ENCODE measurements at places on chromosomes 7 and 10.

DNA sequence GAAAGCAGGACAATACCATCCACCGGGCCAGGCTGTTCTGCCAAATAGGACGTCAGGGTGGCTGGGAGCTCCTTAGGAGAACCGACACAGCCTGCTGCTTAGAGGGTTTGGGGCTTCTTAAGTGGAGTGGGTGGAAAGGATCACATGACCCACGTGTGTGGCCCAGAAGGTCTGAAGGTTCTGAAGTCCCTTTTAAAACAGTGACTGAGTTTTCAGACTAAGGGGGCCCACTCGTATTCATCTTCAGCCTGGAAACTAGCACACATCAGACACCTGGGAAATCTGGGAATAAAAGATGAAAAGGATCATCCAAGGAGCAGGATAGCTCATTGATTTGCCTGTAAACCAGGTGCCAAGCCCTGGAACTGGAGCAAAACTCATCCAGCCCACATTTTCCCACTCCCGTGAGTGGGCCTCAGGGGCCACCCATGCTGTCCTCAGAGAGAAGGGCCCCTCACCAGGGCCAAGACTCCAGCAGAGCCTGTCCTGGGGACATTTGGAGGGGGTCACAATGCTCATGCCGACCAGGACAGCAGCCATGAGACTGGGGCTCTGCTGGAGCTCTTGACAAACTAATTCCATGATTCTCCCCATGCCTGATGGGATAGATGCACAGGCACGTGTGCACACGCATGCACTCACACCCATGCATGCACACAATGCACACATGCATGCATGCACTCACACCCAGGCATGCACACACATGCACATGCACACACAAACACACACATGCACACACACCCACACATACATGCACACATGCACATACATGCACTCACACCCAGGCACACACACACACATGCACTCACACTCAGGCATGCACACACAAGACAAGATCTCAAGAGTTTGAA, 168.8 kb upstream of the PPP2R2D start:
- no peak for DNase-seq

DNA sequence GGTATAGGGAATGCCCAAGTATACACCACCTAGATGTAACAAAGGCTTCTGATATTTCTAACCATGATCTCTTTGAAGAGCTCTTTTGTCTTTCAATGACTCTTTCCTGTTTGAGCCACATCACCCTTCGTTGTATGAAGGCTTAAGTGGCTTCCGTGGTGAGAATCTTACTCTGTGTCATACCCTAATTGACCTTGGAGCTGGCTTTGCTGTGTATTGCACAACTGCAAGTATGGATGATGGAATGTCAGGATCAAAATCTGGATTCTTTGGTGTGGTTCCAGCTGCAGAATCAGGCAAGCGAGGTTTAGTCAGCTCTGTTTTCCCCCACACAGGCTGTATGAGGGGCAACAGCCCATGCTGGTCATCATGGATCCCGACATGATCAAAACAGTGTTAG, 16.0 kb downstream of the CYP3A43 start:
- no peak for DNase-seq

DNA sequence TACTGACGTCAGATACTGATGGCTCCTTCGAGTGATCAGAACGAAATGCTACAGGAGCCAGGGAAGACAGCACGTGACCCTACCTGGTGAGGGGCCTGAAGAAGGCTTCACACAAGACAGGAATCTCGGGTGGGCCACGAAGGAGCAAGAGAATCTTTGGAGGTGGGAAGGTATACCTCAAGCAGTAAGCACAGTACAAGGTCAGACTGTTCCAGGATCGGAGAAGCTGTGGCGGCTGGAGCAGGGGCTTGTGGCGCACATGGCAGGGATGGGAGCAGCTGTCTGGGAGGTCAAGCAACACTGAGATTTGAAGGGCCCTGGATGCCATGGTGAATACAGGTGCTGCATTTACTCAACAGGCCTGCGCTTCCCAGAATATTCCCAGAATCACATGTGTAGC, 45.4 kb downstream of the C10orf143 start:
- DNase-seq, result no peak

- DNase-seq, result no peak
These were observed 110.8 kb downstream of the REEP3 start for GRCh38 chr10:63631991-63632390.

DNA sequence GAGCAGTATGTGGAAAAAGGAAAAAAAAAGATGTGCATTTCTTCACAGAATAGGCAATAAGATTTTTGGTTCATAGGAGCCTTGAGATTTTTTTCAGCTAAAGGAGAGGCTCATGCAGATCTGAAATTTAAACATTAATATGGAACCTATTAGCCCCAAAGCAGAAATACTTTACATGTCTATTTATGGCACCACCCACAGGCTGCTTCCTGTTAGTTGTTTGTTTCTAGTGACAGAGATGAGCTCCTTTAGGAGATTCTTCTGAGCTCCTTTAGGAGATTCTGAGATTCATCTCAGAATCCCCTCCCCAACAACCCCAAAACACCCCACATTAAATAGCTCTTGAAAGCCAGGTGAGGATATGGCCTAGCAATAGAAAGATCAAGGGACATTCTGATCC, 27.9 kb upstream of the HPS1 start:
- no peak for DNase-seq

DNA sequence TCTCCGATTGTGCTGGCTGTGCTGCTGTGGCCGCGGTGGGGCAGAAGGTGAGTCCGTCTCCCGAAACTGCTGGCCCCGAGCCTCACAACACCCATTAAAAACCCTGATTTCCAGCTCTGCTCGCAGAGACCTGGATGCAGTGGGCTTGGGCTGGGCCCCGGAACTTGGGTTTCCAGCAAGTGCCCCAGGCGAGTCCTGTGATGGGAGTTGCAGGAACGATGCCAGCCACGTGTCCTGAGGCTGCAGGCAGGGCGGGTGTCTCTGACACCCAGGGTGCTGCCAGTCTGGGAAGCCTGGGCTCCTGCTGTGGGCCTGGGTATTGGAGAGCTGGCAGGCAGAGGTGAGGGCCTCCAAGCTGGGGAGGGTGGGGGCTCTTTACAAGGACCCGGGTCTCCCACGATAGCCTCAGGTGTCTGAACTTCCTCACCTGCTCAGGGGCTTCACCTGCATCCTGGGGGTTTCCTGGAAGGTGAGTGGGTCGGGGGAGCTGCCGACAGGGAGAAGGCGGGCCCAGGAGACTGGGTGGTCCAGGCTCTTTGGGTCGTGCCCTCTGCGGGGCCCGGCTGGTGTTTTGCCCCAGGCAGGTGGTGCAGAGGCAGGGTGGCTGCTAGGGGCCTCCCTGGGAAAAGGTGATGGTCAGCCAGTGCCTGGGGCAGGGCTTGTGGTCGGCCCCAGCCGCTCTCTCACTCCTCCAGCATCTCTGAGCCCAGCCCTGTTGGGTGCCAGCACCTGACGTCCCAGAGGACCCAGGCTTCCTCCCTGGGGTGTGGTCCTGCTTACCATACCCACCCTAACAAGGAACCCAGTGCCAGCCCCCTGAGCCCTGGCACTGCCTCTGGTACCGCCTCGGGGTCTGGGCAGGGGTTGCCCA, 180.3 kb downstream of the DNAJB6 start:
- no peak for DNase-seq

DNA sequence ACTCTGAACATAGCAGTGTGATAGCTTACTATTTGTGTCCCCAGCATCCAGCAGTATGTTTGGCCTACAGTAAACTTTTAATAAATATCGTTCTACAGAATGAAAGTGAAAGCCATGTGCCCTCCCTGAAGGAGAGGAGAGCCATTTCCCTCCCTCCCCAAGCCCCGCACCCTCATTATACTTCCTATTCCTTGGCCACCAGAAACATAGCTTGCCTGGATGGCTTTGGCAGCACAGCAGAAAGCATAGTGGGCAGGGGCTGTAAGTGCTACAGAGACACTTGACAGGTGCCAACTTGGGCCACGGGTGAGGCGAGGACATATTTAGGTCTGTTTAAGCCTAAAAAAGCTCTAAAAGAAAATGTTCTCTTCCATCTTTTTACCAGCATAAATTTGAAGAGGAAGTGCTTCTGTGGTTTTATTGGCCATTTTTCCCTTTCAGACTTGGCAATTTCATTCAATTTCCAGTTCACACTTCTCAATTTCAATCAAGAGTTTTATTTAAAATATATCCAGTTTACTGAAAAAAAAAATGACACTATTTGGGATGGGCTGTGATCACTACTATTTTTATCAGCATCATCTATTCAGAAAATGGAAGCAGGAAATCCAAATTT, 12.7 kb downstream of the HHEX start:
- no peak for DNase-seq

GRCh38 chr10:22624287-22624738, 90.1 kb downstream of the PIP4K2A start:
- no peak for DNase-seq

DNA sequence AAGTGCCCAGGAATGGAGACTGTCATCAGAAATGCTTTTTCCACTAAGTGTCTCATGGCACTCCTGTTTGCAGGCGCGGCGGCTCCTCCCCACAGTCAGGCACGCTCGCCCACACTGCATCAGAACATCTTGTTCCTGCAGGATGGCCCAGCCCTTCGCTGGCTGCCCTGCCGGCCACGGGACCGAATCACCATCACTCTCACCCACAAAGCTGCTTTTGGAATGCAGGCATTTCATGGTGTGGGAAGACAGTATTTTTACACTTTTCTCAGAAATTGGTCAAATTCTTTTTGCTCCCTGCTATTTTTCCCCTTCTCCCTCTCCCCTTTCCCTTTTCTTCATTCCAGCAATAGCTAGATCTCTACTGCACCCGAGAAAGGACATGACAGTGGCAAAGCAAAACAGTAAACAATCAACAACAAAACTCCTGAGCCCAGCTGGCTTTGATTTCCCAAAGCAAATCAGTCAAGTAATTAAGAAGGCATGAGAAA, 176.1 kb upstream of the TNS3 start:
- DNase-seq, result no peak

- no peak for DNase-seq
These were observed 23.7 kb upstream of the ELOVL3 start for GRCh38 chr10:102202386-102202785.

DNA sequence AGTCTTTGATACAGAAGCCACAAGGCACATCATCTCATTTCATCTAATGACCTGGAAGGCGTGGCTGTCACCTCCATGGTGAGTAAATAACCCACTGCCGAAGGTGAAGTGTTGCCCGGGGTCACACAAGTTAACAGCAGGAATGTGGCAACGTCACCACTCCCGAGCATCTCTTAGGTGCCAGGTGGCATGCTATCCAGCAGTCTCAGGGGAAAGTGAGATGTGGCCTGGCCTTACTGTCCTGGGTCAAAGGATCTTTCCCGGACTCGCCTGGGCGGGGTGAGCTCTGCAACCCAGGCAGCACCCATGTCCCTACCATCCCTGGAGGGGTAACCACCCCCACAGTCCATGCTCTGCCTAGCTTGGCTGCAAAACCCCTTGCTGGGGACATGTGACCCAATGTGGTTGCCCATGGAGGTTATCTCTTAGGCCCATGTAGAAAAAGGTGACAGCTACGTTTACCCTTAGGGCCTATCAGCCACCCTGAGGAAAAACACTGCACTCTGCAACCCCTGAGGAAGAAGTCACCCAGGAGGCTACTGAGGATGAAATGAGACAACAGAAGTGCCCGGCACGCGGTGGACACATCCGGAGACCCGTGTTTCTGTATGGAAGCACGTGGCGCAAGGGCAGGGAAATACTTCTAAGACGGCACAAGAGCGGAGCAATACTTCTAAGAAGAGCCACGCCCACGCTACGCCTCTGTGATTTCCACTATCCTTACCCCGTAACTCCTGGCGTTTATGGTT, 52.0 kb downstream of the BAIAP2L1 start:
- DNase-seq, result no peak

- DNase-seq, result no peak
These were observed 98.1 kb downstream of the C10orf105 start for GRCh38 chr10:71621231-71622153.

GRCh38 chr10:36109399-36110023, 467.4 kb upstream of the FZD8 start:
- no peak for DNase-seq

DNA sequence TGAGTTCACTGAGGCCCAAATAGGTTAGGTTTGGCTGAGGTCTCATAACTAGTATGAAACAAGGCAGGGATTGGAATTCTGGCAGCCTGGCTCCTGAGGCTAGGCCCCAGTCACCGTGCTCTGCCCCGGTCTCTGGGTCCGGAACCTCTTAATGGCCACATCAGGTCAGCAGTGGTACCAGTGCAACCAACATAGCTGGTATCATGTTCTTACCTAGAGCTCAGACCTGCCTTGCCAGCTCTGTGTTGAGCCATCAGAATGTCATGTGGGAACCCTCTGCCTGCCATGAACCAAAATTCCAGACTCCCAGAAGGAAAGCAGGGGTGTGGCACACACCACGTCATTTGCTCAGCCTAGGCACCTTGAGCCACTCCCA, 56.5 kb downstream of the ZNF467 start:
- no peak for DNase-seq

- no peak for DNase-seq
These were observed 8.0 kb downstream of the VSIR start for GRCh38 chr10:71765176-71765904.
